ENCODE measurements at places on chromosomes 4 and X. TPM values are rescaled to one million over a fixed set of nuclear protein-coding genes. Genes with fewer than 3 reads are reported as not detected.

The SYP gene
- polyA plus RNA-seq: 1.9 TPM

The FAM149A gene
- 16.1 TPM for polyA plus RNA-seq

The EMCN gene
- polyA plus RNA-seq: 40.7 TPM

The IL13RA2 gene
- polyA plus RNA-seq: 0.33 TPM

The OTUD6A gene
- polyA plus RNA-seq: not detected

The PPP1R2C gene
- polyA plus RNA-seq: not detected

The CFAP47 gene
- polyA plus RNA-seq: 0.12 TPM

The NDST4 gene
- 0.12 TPM for polyA plus RNA-seq

The NAP1L5 gene
- polyA plus RNA-seq: 16.3 TPM

The MAGEB1 gene
- 0.07 TPM for polyA plus RNA-seq

The RPGR gene
- polyA plus RNA-seq: 7.3 TPM

The DMRTC1 gene
- polyA plus RNA-seq: 2.0 TPM

The DGAT2L6 gene
- polyA plus RNA-seq: not detected

The SERPINA7 gene
- 0.04 TPM for polyA plus RNA-seq

The RAB9B gene
- 6.8 TPM for polyA plus RNA-seq

The MOSPD2 gene
- polyA plus RNA-seq: 6.0 TPM

The SLC38A5 gene
- 8.3 TPM for polyA plus RNA-seq

The DTHD1 gene
- polyA plus RNA-seq: 0.04 TPM

The PHEX gene
- 18.9 TPM for polyA plus RNA-seq

The GATA1 gene
- 0.08 TPM for polyA plus RNA-seq

The KLHL4 gene
- polyA plus RNA-seq: 38.9 TPM

The WNK3 gene
- polyA plus RNA-seq: 1.8 TPM

Measured in ovary (tissue), 10 donors.